Stimulated activated CD4-positive, alpha-beta T cell treated with anti-CD3 and anti-CD28 coated beads, TNF-alpha, amount 100 ng/mL, for 24 hours (primary cell): ENCODE measurements at places on chromosomes 13 and 19.

- no peak for DNase-seq
Measured at GRCh38 chr13:25927363-25927762, 124.5 kb downstream of the SHISA2 start.

DNA sequence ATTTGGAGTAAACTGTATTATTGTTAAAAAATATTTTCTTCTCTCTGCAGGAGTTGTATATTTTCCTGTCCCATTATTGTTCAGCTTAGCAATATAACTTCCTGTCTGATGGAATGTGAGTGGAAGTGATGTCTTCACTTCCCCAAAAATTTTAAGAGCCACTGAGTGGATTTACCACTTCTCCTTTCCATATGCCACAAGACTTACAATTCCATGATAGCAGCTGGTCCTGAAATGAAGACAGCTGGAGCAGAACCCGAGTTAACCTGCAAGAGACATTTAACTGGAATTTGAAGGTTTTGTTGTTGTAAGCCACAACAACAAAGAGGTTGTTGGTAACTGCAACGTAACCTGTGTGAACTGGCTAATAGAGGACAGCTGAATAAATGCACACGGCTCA lies 23.4 kb upstream of the TBC1D4 start:
- no peak for DNase-seq

DNA sequence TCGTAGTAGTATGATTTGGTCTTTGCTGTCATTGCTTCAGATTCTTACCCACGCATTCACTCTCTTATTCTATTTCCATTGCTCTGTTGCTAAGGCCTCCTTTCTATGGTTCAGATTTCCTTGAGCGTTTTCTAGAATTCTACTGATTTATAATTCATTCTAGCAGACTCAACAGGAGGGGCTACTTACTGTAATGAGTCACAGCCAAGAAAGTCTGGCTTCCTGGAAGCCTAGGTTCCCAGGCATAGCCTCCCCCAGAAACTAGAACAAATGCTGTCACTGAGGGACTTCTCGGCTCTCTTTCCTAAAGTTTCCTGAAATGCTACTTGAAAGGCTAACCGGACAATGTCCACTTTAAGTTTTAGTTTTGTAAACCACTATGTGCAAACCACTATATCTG lies 47.7 kb upstream of the SPATA13 start:
- DNase-seq = no peak

GRCh38 chr19:47351548-47351947 lies 2.4 kb downstream of the DHX34 start:
- DNase-seq = no peak

GRCh38 chr13:20441056-20441455 lies 84.6 kb downstream of the CRYL1 start:
- DNase-seq = no peak

- DNase-seq = no peak
Measured at GRCh38 chr13:29556742-29557141, 38.7 kb downstream of the SLC7A1 start.

- DNase-seq = no peak
Measured at GRCh38 chr13:93499991-93500390, 273.4 kb downstream of the GPC6 start.

DNA sequence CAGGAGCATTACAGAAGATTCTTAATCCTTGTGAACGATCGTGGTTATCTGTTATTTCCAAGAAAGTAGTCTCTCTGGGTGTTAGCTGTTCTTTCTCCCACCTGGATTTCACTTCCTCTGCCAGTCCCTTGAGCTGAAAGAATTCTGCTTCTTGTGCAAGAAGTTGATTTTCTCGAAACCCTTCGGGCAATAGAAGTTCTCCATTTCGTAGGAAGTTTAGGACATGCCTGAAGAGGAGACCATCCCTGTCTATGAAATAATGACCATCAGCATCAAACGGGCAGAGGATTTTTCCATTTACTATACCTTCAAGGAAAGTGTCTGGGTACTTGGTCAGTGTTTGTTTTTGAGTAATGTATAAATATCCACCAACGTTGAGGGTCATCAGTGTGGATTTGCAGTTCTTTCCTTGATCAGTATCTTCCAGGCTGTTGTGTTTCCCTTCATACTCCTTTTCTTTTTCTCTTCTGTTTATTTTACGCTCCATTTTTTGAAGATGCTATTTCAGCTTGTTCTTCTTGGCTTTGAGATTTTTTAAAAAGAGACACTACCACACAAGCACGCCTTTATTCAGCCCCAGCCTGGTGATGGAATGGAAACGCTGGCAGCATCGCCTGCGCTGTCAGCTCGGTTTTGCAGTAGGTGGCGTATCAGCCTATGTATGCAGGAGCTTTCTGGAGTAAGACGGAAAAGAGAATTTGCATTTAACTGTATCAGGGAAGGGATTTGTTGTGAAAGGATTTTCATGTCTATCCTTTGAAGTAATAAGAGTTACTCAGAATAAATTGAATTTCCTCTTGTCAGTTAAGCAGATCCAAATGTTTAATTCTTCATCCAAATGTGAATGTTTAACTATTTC lies 6.5 kb downstream of the KCTD4 start:
- no peak for DNase-seq

DNA sequence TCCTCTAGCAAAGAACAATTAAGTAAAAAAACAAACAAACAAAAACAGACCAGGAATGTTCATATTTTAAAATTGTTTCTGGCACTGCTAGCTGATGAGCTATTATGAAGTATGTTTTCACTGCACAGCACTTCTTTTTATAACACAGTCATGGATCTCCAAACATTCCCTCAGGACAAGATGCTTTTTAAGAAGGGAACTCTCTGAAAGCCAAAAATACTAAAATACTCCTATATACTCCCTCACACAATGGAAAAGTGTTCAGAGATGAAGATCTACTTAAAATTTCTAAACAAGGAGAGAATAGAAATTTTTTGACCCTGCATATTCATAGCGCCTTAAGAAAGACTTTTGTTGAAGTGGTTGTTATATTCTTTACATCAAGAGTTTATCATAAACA lies 926.8 kb downstream of the DIAPH3 start:
- DNase-seq = no peak
